Heart right ventricle (tissue), 16 donors: ENCODE measurements at places on chromosomes 2 and 18. TPM values are rescaled to one million over a fixed set of nuclear protein-coding genes. Genes with fewer than 3 reads are reported as not detected.

ABCA12 gene
- total RNA-seq = not detected

SEMA4C gene
- 29.0 TPM for total RNA-seq

DNA sequence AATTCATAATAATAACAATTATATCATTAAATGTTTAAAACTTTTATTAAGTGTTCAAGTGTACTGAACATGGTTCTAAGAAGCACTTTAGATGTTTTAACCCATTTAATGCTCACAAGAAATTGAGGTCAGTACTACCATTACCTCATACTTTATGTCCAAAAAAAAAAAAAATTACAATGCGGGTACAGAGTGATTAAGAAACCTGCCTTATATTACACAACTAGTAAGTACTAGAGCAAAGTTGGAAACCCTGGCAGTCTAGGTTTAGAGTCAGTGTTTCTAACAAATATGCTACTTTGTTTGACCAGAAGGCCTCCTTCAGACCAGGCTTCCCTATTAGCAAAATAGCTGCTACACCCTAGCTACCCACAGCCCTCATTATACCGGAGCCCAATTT, 28.5 kb downstream of the PLEKHM3 start:
- no peak for DNase-seq
- H3K27me3 ChIP-seq = no peaks in the 10 kb centered on the region
- peaks cover 25% of the 10 kb centered on the region for H3K36me3 ChIP-seq
- no peak overlapping the region for H3K4me3 ChIP-seq
- H3K27ac ChIP-seq = no peak overlapping the region
- H3K4me1 ChIP-seq = no peaks in the 10 kb centered on the region

GRCh38 chr2:31931916-31932315, 78.9 kb downstream of the MEMO1 start:
- no peaks in the 10 kb centered on the region for H3K27me3 ChIP-seq
- no peak overlapping the region for H3K27ac ChIP-seq
- no peak overlapping the region for H3K4me3 ChIP-seq
- H3K4me1 ChIP-seq = peaks cover 4% of the 10 kb centered on the region

GRCh38 chr18:9771977-9772660, 64.0 kb downstream of the RAB31 start:
- H3K36me3 ChIP-seq = no peaks in the 10 kb centered on the region
- no peaks in the 10 kb centered on the region for H3K4me1 ChIP-seq
- DNase-seq = no peak
- H3K27ac ChIP-seq = no peak overlapping the region

- no peaks in the 10 kb centered on the region for H3K36me3 ChIP-seq
- H3K27me3 ChIP-seq = no peaks in the 10 kb centered on the region
- H3K27ac ChIP-seq = no peak overlapping the region
- H3K4me1 ChIP-seq = peaks cover 17% of the 10 kb centered on the region
- DNase-seq = no peak
- H3K4me3 ChIP-seq = no peak overlapping the region
Measured at GRCh38 chr2:10297959-10298531, 4.7 kb upstream of the HPCAL1 start.

DNA sequence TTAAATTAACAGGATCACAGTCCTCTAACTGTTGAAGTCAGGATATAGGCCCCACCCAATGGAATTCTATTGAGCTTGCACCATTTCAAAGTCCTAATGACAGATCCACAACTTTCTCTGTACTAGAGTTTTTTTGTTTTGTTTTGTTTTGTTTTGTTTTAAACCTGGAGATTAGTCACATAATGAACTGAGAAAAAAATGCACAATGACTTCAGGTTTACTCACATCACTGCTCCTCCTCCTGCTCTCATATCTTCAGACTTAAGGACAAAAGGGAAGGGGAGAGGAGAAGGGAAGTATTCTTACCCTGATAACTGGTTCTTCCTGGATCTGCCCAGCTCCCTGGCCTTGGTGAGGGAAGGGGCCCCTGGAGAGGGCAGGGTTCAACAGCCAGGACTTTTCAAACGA, 208.2 kb upstream of the EPHA4 start:
- no peaks in the 10 kb centered on the region for H3K4me1 ChIP-seq
- no peaks in the 10 kb centered on the region for H3K36me3 ChIP-seq
- no peak overlapping the region for H3K4me3 ChIP-seq
- H3K27ac ChIP-seq = no peak overlapping the region
- no peaks in the 10 kb centered on the region for H3K27me3 ChIP-seq
- no peak for DNase-seq

DNA sequence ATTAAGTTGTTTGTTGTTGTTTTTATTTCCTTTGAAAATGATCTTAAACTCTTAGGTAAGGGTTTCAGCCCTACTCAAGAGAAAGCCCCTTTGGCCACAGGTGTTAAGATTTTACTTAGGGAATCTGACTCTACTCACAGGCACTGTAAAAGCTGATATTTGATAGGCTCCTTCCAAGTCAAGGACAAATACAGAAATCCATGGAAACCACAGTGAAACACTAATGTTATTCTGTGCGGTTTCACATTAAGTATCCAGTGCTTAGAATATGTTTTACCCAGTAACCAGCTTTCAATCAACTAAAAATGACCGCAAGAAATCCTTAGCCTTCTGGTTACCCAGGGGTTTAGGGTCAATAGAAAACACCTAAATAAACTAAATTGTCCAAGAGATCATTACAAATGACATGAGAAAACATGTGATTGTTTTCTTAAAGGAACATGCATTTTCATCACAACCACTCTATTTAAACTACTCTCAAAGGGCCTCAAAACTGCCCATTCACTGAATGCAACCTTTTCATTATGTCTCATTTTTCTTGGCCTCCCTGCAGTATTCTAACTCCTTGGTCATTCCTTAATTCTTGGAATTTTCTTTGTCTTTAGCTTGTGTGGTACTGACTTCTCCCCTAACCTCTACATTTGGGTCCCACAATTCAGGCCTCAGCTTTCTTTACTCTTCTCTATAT, 56.0 kb downstream of the CDH2 start:
- no peak overlapping the region for H3K4me3 ChIP-seq
- H3K27me3 ChIP-seq = no peaks in the 10 kb centered on the region
- no peaks in the 10 kb centered on the region for H3K36me3 ChIP-seq
- no peak overlapping the region for H3K27ac ChIP-seq
- DNase-seq = no peak

TBR1 gene
- total RNA-seq = not detected

GRCh38 chr18:27206411-27206810, 21.3 kb upstream of the CHST9 start:
- H3K4me3 ChIP-seq = no peak overlapping the region
- no peak for DNase-seq
- no peaks in the 10 kb centered on the region for H3K4me1 ChIP-seq
- no peak overlapping the region for H3K27ac ChIP-seq
- H3K36me3 ChIP-seq = no peaks in the 10 kb centered on the region

GRCh38 chr18:64271975-64272659, 123.2 kb upstream of the LINC00305 start:
- no peak for DNase-seq
- peaks cover 10% of the 10 kb centered on the region for H3K4me1 ChIP-seq
- H3K27ac ChIP-seq = no peak overlapping the region
- H3K4me3 ChIP-seq = no peak overlapping the region
- H3K27me3 ChIP-seq = no peaks in the 10 kb centered on the region

GRCh38 chr2:218245214-218245613, 15.6 kb upstream of the GPBAR1 start:
- no peak overlapping the region for H3K4me3 ChIP-seq
- no peak for DNase-seq
- H3K36me3 ChIP-seq = peaks cover 100% of the 10 kb centered on the region
- no peaks in the 10 kb centered on the region for H3K27me3 ChIP-seq
- H3K4me1 ChIP-seq = peaks cover 5% of the 10 kb centered on the region
- H3K27ac ChIP-seq = peak overlapping the region; percentile 58

DNA sequence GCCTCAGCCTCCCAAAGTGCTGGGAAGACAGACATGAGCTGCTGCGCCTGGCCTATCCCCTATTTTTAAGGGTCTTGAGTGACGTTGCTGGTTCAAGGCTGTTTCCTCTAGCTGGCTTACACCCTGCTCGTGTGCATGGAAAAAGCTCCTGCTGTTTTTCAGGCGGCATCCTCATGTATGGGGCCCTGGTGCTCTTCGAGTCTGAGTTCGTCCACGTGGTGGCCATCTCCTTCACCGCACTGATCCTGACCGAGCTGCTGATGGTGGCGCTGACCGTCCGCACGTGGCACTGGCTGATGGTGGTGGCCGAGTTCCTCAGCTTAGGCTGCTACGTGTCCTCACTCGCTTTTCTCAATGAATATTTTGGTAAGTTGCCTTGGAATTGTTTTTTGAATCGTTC, 22.0 kb upstream of the NFATC1 start:
- H3K27me3 ChIP-seq = no peaks in the 10 kb centered on the region
- H3K4me3 ChIP-seq = no peak overlapping the region
- no peaks in the 10 kb centered on the region for H3K4me1 ChIP-seq
- no peak overlapping the region for H3K27ac ChIP-seq
- H3K36me3 ChIP-seq = peaks cover 66% of the 10 kb centered on the region

CD226 gene
- 1.5 TPM for total RNA-seq

GRCh38 chr2:27024188-27024587, 8.6 kb upstream of the TMEM214 start:
- no peak overlapping the region for H3K4me3 ChIP-seq
- no peak overlapping the region for H3K27ac ChIP-seq
- DNase-seq = no peak
- H3K36me3 ChIP-seq = peaks cover 4% of the 10 kb centered on the region

- H3K36me3 ChIP-seq = no peaks in the 10 kb centered on the region
- H3K27me3 ChIP-seq = no peaks in the 10 kb centered on the region
- no peaks in the 10 kb centered on the region for H3K4me1 ChIP-seq
- no peak overlapping the region for H3K4me3 ChIP-seq
Measured at GRCh38 chr18:46311491-46311890, 207.3 kb downstream of the HAUS1 start.

DNA sequence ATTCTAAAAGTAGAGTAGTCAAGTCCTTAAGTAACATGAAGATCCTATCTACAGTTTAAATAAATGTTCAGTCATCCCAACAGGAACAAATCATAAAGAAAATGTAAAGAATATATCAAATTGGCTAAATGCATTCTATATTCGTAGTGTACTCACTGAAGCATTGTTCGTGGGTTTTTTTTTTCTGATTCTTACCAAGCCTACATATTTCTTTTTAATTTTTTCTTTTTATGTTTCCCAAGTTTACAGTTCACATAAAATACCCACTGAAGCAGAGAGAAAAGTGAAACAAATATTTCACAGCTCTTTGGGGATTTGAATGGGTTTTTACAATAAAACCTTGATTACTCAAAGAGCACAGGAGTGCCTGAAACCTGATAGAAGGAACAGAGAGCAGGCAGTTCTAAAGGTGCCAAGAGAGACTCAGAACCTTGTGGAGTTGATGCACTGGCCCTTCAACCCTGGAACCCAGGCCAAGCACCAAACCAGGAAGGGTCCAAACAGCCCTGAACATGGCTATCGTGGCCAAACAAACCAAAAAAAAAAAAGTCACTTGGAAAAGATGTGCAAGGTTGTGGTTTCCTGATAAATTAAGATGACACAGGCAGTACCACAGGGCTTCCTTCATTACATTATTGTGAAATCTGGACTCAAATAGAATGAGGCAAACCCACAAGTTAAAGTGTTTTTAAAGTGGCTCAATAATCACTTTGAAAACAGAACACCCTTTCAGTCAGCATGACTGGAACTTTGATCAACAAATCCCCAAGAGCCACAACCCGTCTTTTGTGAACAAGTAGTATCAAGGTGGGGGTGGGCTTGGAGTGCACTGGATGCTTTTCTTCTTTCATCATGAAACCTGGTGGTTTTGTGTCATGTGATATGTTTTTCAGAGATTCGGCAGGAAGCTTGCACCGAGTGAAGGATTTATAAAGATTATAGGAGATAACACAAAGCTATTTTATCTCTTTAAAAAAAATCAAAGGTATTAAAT, 245.0 kb upstream of the FN1 start:
- DNase-seq = no peak
- H3K36me3 ChIP-seq = no peaks in the 10 kb centered on the region
- no peaks in the 10 kb centered on the region for H3K27me3 ChIP-seq

DNA sequence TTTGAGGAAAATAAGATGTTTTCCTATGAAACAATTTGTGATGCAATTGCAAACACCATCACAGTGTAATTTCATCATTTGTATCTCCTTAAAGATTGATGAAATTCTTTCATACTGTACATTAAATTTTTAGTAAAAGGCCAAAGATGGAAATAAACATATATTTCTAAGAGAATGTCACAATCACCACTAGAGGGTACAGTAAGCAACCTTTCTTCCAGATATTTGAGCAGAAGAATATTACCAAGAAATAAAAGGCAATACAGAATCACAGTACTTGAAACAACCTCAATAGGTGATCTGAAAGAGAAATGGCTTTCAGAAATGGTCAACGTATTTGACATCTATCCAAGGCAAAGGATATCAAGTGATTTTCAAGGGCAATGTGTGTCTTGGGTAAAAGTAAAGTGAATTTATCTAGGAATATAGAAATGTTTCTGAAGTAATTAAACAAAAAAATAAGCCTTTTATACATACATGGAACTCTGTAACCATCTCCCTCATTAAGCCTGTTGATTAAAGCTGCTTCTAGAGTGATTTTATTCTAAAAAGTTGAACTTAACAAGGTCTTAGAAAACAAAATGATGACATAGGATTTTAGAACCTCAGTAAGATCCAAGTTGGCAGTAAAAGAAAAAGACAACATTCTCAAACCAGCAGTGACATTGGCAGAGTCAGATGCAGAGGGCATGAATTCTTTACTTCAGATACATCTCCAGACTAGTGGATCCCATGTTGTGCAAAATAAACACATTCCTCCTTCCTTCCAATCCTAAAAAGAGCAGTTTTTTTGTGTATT, 90.3 kb upstream of the SESTD1 start:
- H3K27me3 ChIP-seq = no peaks in the 10 kb centered on the region
- no peak overlapping the region for H3K27ac ChIP-seq
- DNase-seq = no peak
- no peak overlapping the region for H3K4me3 ChIP-seq
- no peaks in the 10 kb centered on the region for H3K4me1 ChIP-seq

DNA sequence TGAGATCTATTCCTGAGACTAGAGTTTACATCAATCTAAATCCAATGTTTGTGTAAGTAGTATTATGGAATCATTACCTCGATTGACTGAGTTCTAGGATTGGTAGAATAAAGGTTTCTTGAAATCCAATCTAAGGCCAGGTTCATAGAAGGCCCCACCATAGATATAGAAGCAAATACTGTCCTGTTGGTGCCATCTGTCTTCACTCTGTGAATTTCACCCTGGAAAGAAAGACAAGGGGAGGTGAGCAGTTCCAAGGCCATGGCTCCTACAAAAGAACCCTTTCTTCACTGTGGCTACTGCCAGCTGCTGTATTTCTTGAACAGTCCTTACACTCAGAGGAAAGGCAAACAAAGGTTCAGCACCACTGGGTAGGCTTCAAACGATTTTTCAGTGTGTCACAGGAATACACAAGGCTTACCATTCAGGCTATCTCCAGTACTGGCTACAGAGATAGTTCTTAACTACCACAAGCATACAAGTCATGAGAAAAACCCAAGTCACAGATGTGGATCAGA, 137.0 kb downstream of the LRP2 start:
- DNase-seq = no peak
- H3K27me3 ChIP-seq = no peaks in the 10 kb centered on the region
- H3K4me3 ChIP-seq = no peak overlapping the region
- no peak overlapping the region for H3K27ac ChIP-seq

GRCh38 chr18:40984856-40985255, 970.2 kb upstream of the PIK3C3 start:
- no peak for DNase-seq
- H3K36me3 ChIP-seq = no peaks in the 10 kb centered on the region
- H3K27ac ChIP-seq = no peak overlapping the region
- H3K4me1 ChIP-seq = no peaks in the 10 kb centered on the region

GREB1L gene
- total RNA-seq = 10.7 TPM
